HS-5 (cell line): ENCODE measurements at places on chromosomes 5 and 9.

GRCh38 chr5:154740957-154741356, 14.2 kb upstream of the LARP1 start:
- no peak for DNase-seq

DNA sequence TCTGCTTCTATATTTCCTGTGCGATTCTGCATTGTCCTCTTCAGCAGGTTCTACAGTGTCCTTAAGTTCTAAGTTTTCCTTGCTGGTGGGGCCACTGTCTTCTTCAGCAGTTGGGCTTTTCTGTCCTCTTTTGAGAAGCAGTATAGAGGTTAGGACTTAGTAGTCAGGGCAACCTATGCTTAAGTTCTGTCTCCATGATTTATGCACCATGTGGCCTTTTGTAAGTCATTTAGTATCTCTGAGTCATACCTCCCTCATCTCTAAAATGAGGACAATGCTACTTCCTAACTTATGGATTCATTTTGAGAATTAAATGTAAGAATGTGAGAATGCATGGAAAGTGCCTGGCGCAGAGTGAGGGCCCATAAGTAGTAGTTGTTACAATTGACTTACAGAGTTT, 46.8 kb downstream of the GRIN3A start:
- DNase-seq = no peak

- DNase-seq = peak; percentile 96
Measured at GRCh38 chr9:107711542-107711941, 222.0 kb upstream of the KLF4 start.

- no peak for DNase-seq
Measured at GRCh38 chr9:100714372-100715099, 136.7 kb downstream of the CAVIN4 start.

GRCh38 chr5:17813214-17813613, 179.0 kb downstream of the TAF11L14 start:
- DNase-seq = peak; percentile 87

GRCh38 chr5:79201206-79201605, 34.7 kb upstream of the JMY start:
- no peak for DNase-seq

DNA sequence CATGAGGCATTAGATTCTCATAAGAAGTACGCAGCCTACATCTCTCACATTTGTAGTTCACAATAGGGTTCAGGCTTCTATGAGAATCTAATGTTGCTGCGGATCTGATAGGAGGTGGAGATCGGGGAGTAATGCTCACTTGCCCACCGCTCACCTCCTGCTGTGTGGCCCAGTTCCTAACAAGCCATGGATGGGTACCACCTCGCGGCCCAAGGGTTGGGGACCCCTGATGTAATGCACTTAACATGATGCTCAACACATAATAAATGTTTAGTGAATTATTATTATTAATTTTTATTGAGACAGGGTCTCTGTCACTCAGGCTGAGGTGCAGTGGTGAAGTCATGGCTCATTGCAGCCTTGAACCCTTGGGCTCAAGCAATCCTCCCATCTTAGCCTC, 104.7 kb upstream of the IL7R start:
- no peak for DNase-seq

GRCh38 chr5:50984640-50985039, 318.2 kb downstream of the PARP8 start:
- DNase-seq = no peak

DNA sequence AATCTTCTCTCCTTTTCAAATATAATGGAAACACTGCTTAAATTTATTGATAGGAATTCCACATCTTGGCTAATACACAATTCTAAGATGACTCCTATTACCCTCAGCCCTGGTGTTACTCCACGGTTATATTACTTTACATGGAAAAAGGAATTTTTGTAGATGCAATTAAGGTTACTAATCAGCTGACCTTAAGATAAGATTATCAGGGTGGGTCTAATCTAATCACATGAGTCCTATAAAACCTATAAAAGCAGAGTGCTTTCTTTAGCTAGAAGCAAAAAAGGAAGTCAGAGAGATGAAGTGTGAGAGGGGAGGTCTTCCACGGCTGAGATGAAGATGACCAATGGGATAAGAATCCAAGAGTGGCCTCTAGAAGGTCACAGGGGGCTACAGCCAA, 268.6 kb downstream of the PDE4D start:
- no peak for DNase-seq

DNA sequence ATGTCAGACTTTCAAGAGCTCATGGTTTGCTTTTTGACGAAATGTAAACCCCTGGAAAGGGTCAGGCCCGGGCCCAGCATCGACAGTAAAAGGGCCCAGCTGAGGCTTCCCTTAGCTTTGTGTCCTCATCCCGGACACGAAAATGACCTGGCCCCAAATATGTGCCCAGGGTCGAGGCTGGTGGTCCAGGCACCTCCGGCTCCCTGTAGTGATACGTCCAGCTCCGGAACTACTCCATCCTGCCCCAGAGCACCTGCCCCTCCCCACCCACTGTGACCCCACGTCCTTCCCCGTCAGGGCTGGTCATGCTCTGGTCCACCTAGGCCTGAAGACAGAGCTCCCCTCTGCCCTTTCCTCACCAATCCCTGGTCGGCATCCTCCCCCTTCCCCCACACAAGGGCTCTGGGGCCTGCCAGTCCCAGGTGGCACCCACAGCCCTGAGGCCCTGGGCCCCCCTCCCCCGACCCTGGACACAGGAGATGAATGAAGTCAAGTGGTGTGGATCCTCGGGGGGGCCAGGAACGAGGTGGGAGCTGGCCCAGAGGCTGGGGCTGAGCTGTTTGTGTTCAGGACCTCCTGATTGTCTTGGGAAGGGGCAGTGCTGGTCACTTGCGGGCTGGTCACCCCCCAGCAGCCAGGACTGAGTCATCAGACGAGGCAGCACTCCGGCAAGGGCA, 6.2 kb downstream of the OBP2A start:
- no peak for DNase-seq

DNA sequence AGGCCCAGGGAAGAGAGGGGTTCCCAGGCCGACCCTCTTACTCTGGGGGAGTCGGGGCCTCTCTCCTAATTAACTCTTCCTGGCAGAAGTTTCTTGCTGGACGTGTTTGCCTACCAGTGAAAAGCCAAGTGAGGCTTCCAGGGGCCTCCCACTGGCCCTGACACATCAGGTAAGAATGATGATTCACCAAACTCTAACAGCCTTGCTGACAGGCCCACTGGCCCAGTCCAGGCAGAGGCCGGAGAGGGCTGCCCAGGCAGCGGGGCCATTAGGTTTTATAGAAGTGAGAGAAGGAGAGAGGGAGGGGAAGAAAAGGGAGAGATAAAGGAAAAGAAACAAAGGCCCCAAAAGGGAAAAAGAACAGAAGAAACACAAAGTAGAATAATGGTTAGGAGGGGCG, 50.8 kb upstream of the FOXE1 start:
- peak; percentile 74 for DNase-seq

DNA sequence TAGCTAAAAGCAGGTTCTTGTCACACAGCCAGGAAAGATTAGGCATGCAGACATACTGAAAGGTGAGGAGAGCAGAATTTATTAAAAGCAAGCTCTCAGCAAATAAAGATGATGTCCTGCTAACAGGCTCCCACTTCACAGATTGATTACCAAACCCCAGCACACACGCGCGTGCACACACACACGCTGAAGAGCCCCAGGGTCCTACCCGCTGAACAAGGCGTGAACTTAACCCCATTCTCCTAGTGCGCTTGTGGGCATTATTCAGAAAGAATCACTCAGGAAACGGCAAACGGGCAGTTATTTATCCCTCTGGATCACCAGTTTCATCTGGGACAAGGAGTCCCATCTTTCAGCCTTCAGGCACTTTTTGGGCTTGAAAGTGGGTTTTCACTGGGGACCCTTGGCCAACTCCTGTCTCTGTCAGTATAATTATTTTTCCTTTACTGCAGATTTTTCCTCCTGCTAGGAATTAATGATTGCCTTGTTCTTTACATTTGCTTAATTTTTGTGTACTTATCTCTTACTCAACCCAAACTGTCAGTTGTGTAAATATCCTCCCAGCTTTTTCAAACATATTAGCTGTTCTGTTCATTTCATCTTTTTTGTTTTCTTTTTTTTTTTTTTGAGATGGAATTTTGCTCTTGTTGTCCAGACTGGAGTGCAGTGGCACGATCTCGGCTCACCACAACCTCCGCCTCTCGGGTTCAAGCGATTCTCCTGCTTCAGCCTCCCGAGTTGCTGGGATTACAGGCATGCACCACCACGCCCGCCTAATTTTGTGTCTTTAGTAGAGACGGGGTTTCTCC, 92.6 kb downstream of the RIC1 start:
- DNase-seq = no peak

DNA sequence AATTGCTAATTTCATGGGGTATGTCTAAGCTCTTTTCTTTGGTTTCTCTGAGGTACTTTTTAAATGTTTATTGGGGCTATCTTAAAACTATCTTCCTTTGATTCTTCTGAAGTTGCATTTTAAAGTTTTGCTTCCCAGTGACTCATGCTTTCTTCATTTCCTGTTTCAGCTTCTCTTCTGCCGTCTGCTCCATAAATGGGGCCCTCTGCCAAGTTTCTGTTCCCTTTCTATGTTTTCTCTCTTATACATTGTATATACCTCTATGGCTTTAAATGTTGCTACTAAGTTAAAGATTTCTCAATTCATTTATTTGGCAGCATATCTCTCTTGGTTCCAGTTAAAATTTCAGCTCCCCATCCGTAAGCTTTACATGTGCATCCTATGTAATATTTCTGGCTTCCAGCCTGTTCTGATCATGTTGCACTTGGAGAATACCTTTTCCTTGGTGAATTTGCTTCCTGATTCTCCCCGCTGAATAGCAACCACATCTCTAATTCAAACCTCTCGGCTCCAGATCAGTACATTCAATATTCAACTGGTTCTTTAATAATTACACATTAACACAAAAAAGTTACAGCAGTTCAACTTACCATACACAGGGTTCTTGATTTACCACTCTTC, 125.3 kb downstream of the ST8SIA4 start:
- DNase-seq = peak; percentile 77

DNA sequence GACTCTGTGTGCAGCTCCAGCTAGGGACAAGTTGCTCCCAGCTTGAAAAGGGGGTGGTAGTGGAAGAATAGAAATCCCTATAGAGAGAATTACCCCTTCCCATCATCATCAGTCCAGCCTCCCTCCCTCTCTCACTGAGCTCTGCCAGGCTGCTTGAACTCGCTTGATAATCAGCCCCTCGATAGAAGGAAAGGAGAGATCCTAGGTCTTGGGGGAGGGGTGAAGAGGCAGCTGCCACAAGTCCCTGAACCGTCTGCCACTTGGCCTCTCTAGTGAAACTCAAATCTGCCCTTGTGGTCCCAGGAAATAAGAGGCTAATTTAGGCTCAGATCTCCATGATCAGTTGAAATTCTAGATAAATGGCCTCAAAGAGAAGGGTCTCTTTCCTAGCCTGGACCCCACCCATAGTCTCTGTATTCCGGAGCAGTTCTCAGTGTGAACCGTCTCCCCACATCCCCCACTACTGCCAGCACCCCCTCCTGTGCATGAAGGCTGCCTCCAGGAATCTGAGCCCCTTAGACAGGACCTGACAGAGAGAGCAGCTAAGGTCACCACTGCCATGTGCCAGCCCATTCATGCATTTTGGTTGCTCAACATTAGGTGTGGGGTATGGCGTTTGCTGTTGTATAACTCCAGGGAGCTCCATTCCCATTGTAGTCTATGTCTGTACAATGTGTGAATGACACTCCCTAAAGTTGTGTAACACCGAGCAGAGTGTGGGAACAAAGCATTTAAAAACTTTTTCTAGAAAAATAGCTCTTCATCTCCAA, 5.5 kb downstream of the DNAJB5 start:
- DNase-seq = no peak

GRCh38 chr5:82349652-82350051, 71.5 kb upstream of the RPS23 start:
- no peak for DNase-seq

DNA sequence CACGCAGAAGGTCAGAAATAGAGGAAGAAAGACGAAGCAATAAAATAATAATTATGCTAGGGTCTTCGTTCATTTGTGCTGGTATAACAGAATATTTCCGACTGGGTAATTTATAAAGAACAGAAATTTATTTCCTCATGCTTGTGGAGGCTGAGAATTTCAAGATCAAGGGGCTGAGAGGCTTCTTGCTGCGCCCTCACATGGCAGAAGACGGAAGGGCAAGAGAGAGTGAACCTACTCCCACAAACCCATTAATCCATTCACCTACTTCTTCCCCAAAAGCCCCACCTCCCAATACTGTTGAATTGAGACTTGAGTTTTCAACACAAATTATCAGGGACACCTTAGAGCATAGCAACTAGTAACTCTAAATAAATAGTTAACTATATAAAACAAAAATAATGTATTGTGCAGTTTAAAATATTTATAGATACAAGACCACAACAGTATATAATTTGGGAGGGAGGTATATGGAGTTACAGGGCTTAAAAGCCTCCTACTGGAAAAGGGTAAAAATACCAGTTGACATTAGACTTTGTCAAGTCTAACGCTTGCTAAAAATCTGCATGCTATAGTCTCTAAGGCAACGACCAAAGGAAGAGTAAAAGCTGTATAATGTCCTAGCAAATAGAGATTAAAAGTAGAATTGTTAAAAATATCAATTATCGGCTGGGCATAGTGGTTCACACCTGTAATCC, 40.3 kb upstream of the NAA35 start:
- DNase-seq = no peak

DNA sequence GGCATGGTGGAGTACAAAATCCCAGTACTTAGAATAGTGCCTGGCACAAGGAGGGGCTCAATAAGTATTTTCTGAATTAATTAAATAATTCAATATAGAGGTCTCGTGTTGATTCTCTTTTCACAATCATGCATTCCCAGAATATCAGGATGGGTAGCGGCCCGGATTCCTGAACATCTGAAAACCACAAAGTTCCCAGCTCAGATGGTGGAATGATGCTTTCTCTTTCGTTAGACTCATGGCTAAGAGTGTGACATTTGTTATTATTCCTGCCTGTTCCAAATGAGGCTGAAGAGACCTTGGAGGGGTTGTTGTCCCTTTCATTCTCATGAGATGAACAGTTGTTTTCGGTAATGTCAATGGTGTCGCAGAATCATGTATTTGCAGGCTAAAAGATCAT, 95.4 kb upstream of the LIFR start:
- DNase-seq = no peak

GRCh38 chr5:147547730-147548129, 37.9 kb upstream of the DPYSL3 start:
- DNase-seq = no peak

GRCh38 chr5:174320051-174320450, 274.5 kb downstream of the NSG2 start:
- DNase-seq = no peak

DNA sequence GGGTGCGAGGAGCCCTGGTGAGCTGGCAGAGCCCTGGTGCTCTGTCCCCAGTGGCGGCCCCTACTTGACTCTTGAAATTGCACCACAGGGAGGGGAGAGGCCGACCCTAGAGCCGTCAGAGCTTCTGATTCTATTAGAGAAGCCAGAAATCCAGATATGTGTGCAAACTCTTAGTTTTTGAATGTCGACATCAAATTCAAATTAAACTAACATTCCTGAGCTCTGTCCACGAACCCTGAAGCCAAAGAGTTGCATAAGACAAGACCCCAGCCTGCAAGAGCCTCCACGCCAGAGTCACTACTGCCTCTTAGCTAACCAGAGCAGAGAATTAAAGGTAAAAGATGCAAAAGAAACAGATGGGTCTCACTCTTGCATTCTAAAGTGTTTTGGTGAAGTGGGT, 29.8 kb upstream of the MSX2 start:
- DNase-seq = no peak
